ENCODE measurements at places on chromosomes 4 and X. TPM values are rescaled to one million over a fixed set of nuclear protein-coding genes. Genes with fewer than 3 reads are reported as not detected.

- DNase-seq = peak; percentile 34
These were observed 10.2 kb upstream of the TMEM156 start for GRCh38 chr4:39042366-39042765.

GRCh38 chrX:139179592-139179991 is 350.9 kb upstream of the F9 start:
- DNase-seq = no peak

DNA sequence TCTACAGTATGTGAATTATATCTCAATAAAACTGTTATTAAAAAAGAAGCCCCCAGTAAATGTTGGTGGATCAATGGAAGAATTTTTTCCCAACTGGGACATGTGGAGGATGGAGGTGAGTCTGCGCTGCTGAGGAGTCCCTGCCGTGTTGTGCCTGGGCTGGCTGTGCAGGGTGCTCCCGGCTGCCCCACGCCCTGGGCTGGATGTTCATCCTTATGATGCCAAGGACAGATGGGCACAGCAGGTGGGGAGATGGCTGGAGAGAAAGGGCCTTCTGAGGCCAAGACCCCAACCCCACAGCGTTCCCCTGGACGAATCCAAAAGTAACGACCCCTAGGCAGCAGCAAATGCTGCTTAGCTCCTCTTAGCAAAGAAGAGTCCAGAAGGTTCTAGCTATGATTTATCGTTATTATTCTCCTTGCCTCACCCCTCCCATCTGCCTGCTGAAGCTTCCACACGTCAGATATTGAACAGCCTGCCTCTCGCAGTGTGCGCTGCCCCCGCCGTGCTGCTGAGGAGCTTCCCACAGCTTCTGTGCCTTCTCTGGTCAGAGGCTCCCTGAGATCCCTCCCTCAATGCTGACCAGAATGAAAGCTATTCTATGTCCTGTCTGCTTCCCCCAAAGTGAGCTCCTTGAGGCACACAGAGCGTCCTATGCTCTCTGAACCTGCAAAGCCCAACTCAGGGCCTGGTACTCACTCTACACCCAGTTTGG is 26.5 kb downstream of the HMX1 start:
- no peak for DNase-seq

DNA sequence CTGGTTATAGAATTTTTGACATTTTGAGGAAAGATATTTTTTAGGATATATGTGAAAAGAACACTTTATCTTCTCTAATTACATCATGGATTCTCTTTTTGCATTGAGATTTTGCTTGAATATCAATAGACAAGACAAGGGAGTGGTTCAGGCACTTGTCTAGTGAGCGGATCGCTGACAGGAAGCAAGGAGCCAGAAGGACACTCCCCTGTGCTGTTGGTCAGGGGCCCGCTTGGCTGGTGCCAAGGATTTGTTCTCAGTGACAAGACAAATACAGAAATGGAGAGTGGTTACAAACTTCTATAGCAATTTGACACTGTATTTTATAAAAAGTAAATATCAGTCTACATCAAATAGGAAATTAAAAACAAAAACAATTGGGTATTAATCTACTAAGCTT is 60.0 kb downstream of the SLC9B1 start:
- no peak for DNase-seq

DNA sequence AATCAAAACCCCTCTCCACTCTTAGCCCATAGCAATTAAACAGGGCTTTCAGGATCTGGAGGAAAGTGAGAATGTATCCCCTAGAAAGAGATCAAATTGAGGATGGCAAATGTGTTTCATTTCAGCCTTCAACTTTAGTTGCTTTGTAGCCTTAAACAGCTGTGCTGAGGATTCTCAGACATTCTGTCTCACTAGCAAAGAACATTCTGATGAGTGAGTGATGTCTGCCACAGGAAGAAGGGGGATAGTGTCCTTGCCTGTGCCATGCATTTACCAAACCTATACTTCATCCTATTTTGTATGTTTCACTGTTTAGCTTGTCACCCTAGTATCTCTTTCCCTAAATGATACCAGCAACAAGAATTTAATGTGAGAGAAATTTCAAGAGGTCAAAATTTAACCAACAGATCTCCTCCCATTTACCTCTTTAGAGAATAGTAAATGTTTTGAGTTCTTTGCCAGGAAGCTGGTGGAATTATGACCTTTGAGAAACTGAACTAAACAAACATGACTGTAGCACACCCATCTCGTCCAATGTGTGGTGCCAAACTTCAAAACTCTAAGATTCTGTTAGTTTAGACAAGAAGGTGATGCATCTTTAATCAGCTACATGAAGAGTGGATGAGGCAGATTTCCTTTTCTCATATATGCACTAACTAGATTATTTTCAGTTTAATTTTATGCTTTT is 165.6 kb downstream of the PALLD start:
- no peak for DNase-seq

Gene ENOPH1
- polyA plus RNA-seq = 18.0 TPM

Gene CTAG1B
- polyA plus RNA-seq = not detected

Gene UGT2B17
- polyA plus RNA-seq = not detected
